ENCODE measurements at places on chromosomes 6 and 20.

- no peak for DNase-seq
These were observed 94.0 kb downstream of the NOL4L start for GRCh38 chr20:32490942-32491763.

DNA sequence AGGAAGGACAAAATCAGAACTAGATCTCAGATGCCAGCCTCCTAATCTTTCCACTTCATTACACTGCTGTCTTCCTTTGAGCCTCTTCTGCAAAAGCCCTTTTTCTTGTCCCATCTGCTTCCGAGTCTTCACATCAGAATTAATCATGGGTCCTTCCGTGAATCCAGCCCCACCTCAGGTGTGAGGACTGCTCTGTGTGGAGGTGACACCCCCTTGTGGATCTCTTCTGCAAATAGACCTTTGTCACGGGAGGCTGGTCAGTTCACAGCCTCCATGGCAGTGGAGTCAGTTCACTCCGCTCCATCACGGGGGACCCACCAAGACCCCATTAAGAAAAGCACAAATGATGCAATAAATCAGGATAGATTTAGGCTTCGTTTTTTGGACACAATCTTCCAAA, 171.1 kb downstream of the ADAT2 start:
- no peak for DNase-seq

- no peak for DNase-seq
These were observed 300.2 kb downstream of the UTRN start for GRCh38 chr6:144585217-144585814.

DNA sequence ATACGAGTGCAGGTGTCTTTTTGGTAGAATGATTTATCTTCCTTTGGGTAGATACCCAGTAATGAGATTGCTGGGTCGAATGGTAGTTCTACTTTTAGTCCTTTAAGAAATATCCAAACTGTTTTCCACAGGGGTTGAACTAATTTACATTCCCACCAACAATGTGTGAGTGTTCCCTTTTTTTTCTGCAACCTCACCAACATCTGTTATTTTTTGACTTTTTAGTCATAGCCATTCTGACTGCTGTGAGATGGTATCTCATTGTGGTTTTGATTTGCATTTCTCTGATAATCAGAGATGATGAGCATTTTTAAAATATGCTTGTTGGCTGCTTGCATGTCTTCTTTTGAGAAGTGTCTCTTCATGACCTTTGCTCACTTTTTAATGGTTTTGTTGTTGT, 1.9 kb upstream of the ZNF831 start:
- no peak for DNase-seq

DNA sequence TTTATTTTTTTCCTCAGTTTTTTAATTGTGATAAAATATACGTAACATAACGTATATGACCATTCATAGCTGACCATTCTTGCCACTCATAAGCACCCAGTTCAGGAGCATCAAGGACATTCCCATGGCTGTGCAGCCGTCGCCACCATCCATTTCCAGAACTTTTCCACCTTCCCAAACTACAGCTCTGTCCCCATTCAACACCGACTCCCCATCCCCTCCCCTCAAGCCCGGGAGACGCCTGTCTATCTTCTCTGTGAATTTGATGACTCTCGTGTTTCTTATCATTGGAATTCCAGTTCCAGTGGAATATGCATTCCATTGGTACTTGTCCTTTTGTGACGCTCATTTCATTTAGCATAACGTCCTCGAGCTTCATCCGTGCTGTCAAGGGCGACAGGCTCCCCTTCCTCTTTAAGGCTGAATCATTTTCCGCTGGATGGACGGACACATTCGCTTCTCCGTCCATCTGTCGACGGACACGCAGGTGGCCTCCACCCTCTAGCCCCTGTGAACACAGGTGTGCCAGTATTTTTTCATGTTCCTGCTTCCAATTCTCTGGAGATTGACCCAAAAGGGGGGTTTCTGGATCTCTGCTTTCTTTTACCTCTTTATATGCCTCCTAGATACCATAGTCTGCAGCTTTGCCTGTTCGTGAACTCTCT, 88.1 kb downstream of the YTHDF1 start:
- no peak for DNase-seq

DNA sequence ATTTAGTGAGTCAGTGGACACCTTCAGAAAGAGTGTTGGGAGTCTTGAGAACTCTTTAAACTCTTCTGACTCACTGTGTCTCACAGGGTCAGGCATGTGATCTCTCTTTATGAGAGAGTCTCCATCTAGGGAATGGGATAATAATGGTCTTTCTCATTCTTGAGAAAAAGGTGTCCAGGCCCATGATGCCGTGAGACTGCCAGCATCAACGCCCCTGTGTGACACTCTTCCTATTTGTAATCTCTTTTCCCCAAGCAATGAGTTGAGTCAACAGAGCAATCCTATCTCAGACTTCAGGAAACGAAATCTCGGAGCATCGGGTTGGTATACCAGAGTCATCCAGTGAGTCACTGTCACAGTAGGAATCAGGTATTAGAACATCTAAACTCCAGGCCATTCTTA, 82.3 kb upstream of the BMP2 start:
- no peak for DNase-seq

DNA sequence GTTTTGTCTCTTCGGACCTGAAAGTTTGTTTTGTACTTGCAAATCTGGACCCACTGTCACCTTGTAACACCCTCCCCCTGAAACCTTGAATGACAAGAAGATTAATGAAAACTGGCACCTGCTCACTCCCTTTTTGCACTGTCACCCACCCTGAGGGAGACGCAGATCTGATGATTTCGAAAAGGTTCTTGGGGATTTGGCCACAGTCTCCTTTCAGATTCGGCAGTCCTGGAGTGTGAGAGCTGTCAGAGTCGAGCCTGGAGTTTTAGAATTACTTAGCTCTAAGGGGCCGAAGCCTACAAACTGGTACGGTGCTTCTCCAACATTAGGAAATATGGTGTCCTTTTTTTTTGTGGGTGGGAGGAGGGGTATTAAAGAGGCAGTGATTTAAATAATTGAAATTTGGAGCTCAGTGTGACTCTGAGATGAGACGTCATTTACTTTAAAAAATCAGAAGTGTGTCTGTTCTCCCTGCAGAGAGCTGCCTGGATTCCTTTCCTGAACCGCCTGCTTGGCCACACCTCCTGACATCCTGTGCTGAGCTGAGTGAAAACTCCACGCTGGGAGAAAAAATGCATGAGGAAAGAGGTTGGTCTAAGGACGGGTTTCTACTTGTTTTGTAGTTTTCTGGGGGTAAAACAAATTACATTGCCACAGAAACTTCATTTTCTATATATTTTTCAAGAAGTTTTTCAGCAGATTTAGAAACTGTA, 447.0 kb upstream of the CDH4 start:
- no peak for DNase-seq

- DNase-seq = no peak
These were observed 48.9 kb downstream of the DCBLD1 start for GRCh38 chr6:117531346-117531745.

DNA sequence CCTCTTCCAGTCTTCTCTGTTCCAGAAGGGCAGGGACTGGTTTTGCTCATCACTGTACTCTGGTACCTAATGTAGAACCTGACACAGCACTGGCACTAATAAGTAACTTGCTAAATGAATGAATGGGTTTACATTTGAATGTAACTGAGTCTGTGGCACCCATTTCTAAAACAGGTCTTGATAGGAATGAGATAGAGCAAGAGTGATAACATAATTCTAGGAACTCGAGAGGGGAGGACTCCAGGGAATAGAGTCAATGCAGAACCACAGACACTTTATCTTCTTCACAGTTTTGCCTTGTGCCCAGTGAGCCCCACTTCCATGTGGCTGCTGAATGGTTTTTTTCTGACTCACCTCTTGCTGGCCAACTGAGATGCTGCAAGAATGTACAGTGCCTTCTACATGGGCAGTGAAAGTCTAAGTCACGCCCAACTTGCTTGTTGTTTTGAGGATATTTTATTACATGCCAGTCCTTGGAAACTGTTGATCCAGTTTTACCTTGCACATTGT, 61.1 kb downstream of the TBC1D7 start:
- DNase-seq = no peak

- no peak for DNase-seq
These were observed 3.9 kb upstream of the TNFRSF6B start for GRCh38 chr20:63692436-63693082.

DNA sequence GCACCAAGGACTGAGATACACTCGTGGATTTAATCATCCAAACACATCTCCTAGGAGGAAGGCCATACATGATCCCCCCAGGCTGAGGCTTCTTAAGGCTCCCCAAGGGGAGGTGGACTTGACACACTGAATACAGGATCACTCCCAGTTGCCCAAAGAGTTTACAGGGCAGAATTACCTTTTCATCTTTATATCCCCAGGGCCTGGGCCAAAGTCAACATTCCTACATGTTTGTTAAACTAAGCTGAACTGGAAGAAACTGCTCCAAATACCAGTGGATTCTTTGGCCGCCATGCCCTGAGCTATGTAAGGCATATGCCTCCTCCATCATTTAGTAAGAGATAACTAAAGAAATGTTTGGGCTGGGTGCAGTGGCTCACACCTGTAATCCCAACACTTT, 22.2 kb upstream of the SERPINB1 start:
- no peak for DNase-seq

DNA sequence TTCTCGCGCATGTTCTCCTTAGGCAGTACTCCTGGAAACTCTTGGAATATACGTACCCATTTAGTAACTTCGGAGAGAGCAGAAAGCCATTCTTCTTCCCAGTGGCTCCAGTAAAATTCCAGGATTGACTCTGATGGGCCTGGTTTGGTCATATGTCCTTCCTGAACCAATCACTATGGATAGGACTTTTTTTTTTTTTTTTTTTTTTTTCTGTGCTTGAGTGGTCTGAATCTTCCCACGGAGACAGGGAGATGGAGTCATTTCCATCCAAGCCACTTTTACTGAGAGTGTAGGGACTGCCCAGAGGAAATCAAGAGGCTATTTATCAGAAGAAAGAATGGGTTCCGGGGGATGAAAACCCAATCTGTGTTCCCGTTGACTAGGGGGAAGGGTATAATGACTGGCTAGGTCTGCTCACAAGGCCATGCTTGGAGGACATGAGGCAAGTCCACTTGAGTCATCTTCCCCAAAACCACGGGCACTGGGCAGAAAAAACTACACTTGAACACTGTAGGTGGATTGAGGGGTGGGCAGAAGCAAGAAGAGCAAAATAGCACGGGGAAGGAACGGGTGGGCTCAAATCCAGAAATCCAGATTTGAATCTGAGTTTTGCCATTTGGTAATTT, 35.4 kb upstream of the MRPS18A start:
- DNase-seq = no peak

- no peak for DNase-seq
These were observed 254.7 kb downstream of the TSHZ2 start for GRCh38 chr20:53226826-53227225.

- no peak for DNase-seq
These were observed 910.7 kb downstream of the TFAP2A start for GRCh38 chr6:9504191-9504590.

DNA sequence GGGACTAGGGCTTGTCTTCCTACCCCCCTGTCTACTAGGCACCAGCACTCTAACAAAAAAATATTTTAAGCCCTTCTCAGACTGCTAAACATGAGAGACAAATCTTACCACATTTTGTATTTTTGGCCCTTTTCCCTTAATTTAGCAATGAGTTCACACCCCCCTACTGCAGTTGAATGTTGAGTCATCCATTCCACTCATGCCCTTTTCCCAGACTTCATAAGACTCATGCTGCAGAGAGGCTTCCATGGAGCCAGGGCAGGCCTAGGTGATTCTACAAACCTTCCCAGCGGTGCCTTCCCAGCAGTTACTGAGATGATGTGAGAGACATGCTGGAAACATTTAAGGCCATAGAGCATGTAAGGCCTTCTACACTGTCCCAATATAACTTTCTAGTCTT, 53.9 kb downstream of the PXDC1 start:
- no peak for DNase-seq

DNA sequence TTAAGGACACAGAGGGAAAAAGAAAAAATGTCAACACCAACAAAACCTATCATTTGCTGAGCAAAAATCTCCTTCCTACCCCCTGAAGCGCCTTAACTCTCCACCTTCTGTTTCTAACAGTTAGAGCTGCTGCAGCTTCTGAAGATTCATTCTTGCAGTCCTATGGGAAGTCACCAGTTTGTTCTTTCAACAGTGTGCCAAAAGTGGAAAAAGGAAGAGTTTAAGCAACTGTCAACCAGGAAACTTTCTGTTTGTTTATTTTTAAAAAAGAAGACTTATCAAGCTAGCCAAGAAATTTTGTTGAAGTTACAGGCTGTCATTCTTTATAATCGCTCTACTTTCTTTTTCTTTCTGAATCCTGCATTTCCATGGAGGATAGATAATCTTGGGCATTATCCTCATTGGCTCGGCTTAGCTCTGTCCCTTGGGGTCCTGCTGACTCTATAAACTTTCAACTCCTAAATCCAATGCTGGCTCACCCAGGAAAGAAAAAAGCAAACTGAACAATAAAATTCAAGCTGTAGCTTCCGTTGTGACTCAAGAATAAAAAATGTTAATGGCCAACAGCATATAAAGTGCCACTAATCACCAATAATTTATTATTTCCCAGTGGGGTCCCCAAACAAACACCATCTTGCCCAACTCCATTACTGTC, 172.8 kb upstream of the CITED2 start:
- no peak for DNase-seq

DNA sequence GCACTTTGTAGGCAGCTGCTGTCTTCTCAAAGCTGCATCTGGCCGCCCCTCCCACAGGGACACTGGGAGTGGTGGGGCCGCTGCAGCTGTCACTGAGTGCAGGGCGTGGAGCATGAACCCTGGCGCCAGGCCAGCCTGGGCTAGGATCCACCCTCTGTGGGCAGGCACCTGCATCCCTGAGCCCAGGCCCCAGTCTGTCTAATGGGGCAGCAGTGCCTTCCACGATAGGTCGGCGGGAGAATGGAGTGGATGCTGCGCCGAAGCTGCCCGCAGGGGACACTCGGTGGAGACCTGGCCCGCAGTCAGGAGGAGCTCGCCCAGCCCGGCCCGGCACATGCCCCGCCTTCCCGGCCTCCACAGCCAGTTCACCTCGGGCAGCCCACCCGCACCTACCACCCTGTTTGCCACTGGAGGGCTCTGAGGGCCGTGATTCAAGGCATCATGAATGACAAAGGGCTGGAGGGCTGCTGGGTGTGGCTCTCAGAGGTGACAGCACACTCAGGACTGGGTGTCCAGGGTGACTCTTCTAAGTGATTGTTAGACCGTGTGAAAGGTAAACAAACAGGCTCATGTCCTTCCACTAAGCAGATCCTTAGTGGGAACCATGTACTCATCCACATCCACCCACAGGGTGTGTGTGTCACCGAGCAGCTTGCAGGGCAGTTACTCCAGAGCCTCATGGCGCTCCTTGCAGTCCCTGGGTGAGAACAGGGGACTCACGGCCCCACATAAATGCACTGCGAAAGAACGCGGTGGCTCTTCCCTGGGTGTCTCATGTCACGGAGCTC, 133.9 kb downstream of the AGPAT4 start:
- DNase-seq = peak; percentile 78

- no peak for DNase-seq
These were observed 117.6 kb upstream of the CLDN20 start for GRCh38 chr6:155146205-155146604.

- DNase-seq = no peak
These were observed 6.4 kb downstream of the CLPS start for GRCh38 chr6:35790683-35791082.

Data from NT2/D1 (cell line).